ENCODE measurements at places on chromosomes 1 and 21. TPM values are rescaled to one million over a fixed set of nuclear protein-coding genes. Genes with fewer than 3 reads are reported as not detected.

The IL23R gene
- total RNA-seq: 9.3 TPM

The SYT14 gene
- total RNA-seq: not detected

The CFHR4 gene
- not detected for total RNA-seq

The GBP6 gene
- 0.46 TPM for total RNA-seq

The FRRS1 gene
- 2.0 TPM for total RNA-seq

The RGS5 gene
- 4.1 TPM for total RNA-seq

The C4BPA gene
- total RNA-seq: not detected

The SH2D1B gene
- not detected for total RNA-seq

The FBLIM1 gene
- not detected for total RNA-seq

DNA sequence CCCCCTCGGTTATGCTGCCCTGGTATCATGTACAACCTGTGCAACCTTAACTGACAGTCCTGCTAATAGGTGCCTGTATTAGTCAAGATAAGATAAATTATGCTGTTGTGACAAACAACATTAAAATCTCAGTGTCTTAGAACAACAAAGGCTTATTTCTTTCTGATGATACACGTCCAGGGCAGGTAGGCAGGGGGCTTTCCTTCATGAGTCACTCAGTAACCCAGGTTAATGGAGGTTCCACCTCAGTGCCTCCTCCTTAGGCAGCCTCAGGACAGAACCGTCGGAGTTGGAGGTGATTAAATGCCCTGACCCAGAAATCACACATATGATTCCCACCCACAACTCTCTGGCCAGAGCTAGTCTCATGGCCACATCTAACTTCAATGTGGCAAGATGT is 94.6 kb upstream of the CASZ1 start:
- no peak for DNase-seq

- DNase-seq: peak; percentile 10
These were observed 37.2 kb upstream of the CRNN start for GRCh38 chr1:152451254-152451653.

- DNase-seq: no peak
These were observed 88.3 kb downstream of the RPE65 start for GRCh38 chr1:68361346-68361910.

GRCh38 chr1:205475855-205476254 is 20.0 kb upstream of the BLACAT1 start:
- DNase-seq: no peak

DNA sequence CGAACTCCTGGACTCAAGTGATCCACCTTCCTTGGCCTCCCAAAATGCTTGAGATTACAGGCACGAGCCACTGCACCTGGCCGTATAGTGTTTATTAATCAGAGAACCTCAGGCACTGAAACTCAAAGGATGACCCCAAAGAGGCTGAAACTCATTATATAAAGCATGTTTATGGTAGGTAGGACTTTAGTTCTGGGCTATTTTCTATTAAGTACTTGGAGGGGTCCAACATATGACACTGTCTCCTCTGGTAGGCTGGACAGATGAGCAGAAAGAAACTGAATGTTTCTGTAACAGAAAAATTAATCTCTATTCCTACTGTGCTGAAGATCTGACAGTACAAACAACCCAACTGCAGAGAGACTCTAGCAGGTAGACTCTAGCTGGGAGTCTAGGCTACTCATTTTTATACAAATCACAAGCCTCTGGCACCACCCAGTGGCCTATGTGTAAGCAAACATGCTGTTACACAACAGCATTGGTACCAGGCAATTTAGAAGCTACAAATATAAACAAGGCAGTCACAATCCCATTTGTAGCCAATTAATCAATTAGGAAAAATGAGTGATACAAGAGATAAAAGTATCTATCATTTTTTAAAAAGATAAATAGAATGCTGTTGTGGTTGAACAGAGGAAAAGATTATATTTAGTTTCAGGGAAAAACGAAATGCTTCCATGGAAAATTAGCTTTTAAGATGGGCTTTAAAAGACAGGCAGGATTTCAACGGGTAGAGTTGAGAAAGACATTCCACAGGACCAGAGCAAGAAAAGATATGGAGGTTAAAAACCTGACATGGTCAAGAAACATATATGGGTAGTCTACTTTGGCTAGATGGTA is 10.4 kb downstream of the DCAF8 start:
- DNase-seq: peak; percentile 74

GRCh38 chr1:46677339-46677738 is 5.7 kb downstream of the TEX38 start:
- DNase-seq: no peak

- DNase-seq: no peak
These were observed 25.0 kb downstream of the LAMB3 start for GRCh38 chr1:209627027-209627731.

GRCh38 chr1:150695561-150695960 is 1.4 kb downstream of the GOLPH3L start:
- DNase-seq: no peak

- no peak for DNase-seq
These were observed 1298.9 kb upstream of the ADGRL4 start for GRCh38 chr1:80305466-80305865.

- DNase-seq: no peak
These were observed 5.2 kb downstream of the FCGR2A start for GRCh38 chr1:161510477-161510876.

DNA sequence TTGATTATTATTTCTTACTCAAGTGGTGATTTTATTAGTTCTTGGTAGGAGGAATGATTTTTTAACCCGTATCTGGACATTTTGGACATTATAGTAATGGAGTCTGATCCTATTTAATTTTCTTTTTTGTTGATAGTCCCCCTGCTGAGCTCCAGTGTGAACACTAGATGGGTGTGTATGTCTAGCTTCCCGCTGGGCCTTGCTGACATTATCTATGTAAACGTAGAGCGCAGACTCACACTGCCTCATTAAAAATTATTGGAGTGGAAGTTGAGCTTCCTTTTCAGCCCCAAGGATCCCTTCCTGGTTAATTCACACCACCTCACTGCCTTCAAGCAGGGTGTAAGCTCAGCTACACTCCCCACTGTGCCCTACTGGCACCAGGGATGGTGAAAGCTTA is 467.6 kb upstream of the PKN2 start:
- no peak for DNase-seq

DNA sequence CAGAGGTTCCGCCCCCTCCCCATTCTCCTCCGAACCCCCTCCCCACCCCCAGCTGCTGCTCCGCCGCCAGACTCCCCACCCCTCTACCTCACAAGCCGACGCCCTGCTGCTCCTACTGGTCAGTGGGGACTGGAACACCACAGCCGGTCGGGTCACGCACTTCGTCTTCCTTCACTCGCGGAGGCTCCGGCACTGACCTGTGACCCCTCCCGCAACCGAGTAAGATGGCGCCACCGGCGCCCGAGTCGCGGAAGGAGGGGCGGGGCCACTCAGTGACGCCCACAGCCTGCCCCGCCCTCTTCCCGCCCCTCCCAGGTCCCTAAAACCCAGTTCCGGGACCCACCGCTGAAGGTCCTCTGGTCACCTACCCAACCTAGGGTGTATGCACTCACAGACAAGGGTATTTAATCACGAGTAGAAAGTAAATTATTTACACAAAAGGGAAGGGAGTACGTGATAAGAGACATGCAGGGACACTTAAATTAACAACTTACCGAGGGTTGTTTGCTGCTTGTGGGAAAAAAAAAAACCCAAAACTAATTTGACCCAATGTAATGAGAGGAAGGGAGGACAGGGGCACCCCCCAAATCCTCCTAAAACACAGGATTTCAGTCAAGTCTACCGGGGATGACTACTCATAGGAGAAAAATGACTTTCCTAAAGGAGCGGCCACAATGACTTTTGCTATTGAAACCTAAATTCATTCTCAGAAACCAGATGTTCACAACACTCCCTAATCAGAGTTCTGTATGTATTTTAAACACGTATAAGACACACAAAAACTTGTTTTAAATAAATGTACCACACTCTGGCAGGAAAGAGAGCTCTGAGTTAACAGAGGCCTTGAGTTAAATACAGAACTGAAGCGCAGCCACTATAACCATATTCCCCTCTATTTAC is at the start of gene RIT1:
Gene RIT1 (minus strand): TSS at position 194 of the 900 bp plus-strand sequence. CDS start 588 bp downstream, outside the sequence.
- peak; percentile 93 for DNase-seq

DNA sequence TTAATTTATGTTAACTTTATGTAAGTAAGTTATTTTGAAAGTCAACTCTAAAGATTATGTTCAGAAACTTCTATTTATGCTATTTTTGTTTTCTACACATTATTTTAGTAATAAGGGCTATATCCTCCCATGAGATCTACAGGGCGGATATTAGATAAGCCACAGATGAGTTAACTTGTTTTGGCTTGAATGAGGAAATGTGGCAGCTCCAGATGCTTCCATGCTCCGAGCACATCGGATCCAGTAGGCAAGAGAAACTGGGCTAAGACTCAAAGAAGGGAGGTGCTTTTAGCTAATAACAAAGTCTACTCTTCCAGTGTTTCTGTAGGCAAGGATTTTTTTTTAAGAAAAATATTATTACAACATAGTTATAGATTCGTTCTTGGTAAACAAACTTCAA is 20.0 kb upstream of the LAMC1 start:
- no peak for DNase-seq

GRCh38 chr1:59183749-59184317 is 113.1 kb upstream of the FGGY start:
- no peak for DNase-seq

- DNase-seq: no peak
These were observed 19.6 kb upstream of the C2CD2 start for GRCh38 chr21:41973427-41973831.

GRCh38 chr1:201190624-201191051 is at the start of gene IGFN1:
TSS of gene IGFN1 (plus strand) at chr1:201190824. CDS start at chr1:201193294, 2,470 bp downstream.
- no peak for DNase-seq

- DNase-seq: no peak
These were observed 129.5 kb downstream of the ADSS2 start for GRCh38 chr1:244322181-244322580.

- DNase-seq: peak; percentile 63
These were observed 45.4 kb upstream of the USP1 start for GRCh38 chr1:62391369-62391971.

DNA sequence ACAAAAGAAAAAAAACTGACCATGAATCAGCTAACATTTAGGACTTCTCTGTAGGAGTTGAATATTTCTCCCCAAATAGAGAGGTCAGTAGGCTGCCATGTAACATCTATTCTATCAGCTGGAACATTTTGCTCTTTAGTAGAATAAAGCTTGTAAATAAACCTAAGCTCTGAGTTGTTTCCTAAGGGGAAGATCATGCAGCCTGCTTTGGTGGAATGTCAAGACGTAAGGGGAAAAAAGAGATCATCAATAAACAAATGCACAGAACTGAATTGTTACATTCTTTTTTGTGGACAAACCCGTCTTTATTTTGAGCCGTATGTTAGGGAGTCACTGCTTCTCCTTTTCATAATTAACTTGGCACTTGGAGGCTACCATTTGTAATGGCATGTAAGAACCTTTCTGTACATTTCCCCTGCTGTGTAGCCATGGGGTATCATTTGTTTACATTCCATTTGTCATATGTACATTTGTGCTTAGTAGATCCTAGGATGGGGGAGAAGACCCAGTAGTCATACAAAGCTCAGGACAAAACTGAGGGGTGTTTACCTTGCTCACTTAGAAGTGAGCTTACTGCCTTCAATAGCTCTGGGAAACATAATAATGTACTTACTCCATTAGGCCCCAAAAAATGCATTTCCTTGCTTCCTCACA is 10.8 kb upstream of the PALMD start:
- DNase-seq: no peak

- DNase-seq: no peak
These were observed 55.6 kb upstream of the ABCD3 start for GRCh38 chr1:94362466-94363058.

DNA sequence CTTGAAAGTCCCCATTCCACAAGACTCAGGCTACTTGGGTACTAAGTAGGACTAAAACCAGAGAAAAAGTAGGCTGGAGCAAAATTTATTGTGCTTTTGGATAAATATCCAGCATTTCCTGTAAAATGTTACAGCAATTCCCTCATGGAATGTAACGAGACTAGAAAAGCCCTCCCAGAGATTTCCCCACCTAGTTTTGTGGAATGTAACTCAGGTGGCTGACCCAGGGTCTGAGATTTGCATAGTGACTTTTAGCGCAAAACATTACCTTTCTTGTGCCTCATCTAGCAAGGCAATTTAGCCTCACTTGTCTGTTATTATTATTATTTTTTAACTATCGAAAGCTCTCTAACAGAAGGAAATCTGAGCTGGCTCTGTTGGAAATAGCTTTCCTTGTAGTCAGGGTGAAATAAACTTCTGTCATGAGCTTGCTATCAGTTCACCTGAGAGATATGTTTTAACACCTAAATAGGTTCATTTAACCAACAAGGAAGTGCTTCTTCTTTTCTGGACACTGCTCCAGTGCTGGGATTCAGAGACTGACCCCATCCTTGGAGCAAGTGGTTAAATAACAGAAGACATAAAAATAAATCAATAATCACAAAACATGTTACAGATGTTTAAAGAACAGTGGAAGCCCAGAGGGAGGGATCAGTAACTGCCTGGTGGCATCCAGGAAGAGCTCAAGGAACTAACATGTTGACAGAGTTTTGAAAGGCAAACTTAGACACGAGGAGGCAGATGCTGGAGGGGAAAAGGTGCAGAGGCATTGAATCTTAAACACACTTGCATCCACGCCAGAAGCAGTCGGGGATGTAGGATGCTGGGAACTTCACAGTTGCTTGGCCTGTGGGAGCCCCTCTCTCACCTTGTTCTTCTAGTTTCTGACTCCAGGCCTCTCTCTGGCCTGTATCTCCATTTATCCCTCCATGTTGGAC is 68.3 kb upstream of the RHOU start:
- no peak for DNase-seq

DNA sequence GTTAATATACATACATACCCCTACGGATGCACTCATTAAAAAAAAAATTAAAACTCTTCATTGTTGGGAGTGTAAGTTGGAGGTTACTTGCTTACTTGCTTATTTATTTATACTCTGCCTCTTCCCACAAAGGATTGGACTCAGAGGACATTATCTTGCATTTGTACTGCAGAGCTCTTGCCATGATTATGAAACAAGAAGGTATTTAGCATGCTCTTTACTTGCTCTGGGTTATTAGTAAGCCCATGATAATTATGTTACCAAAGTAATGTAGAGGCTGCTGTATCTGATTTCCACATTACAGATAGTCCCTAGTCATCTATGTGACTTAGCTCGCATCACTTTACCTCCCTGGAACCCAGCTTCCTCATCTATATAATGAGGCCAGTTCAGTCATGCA is 355.1 kb upstream of the PTBP2 start:
- no peak for DNase-seq

GRCh38 chr1:60388092-60388987 is 314.8 kb upstream of the C1orf87 start:
- DNase-seq: no peak

Data from activated CD4-positive, alpha-beta T cell treated with anti-CD3 and anti-CD28 coated beads for 36 hours (primary cell).